ENCODE measurements at places on chromosomes 5 and 9.

DNA sequence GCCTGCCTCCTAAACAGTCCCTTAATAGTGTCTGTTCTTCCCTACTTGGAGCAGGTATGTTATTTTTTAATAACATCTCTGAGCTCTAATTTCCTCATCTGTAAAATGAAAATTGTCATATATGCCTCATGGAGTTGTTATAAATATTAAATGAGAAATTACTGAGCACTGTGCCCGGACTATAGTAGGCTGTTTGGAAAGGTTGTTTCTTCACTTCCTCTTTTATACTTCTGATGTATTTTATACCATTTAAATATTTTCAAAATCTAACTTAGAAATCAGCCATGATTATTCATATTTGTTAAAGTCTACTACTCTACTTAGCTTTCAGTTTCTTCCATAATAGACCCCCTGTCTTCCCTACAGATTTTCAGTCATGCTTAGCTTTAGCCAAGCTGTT, 30.5 kb upstream of the HAPLN1 start:
- no peak for DNase-seq

GRCh38 chr5:59583810-59584562, 309.5 kb downstream of the PDE4D start:
- DNase-seq: no peak

- DNase-seq: no peak
Observed at GRCh38 chr5:168347368-168348083, 56.1 kb downstream of the WWC1 start.

GRCh38 chr5:5014586-5015235, 125.4 kb upstream of the ADAMTS16 start:
- DNase-seq: no peak

DNA sequence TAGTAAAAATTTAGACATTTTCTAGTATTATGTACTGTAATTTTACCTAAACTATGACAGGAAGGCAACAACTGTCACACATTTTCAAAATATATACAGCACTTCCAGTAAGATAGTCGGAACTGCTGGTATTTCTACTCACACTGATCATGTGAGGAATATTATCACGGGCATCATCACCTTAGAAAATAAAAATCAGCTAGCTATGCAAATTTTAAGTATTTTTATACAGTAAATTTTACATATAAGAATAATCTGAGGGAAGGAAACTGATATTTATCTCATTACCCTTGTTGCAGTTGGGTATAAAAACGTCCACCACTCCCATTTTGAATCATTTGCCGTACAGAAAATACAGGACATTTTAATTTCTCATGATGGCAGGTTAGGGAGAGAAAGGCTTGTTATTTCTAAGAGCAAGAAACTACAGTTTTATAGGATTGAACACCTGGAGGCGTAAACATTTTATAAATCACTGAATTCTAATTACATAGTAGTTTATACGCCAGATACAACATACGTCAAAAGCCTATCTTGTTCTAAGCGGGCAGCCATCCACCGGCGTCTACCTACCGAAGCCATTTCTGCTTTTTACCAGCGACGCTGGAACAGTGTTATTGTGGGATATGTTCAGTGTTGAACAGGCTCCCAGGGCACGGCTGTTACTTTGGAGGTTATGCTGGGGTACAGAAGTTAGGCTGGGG, 729 bp upstream of the TNPO1 start:
- DNase-seq: no peak

- no peak for DNase-seq
Observed at GRCh38 chr5:73950441-73950873, 324.5 kb downstream of the ARHGEF28 start.

DNA sequence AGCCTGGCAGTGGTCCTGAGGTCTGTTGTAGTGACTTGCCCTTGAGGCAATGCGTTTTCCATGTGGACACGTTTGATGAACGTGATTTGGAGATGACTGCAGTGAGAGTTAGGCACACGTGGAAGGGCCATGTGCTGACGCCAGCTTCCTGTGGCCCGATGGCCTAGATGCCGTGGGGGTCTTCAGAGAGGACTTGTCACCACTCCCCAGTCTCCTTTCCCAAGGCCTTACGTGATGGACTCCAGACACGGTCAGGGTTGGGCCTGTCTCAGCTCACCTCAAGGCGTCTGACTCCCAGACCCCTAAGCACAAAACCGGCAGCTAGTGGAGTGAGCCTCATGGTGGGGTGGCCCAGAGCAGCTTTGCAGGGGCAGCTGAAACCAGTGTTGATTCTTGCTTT, 92.9 kb downstream of the ANGPTL2 start:
- no peak for DNase-seq

GRCh38 chr9:122263699-122264349, 816 bp downstream of the RBM18 start:
- no peak for DNase-seq

DNA sequence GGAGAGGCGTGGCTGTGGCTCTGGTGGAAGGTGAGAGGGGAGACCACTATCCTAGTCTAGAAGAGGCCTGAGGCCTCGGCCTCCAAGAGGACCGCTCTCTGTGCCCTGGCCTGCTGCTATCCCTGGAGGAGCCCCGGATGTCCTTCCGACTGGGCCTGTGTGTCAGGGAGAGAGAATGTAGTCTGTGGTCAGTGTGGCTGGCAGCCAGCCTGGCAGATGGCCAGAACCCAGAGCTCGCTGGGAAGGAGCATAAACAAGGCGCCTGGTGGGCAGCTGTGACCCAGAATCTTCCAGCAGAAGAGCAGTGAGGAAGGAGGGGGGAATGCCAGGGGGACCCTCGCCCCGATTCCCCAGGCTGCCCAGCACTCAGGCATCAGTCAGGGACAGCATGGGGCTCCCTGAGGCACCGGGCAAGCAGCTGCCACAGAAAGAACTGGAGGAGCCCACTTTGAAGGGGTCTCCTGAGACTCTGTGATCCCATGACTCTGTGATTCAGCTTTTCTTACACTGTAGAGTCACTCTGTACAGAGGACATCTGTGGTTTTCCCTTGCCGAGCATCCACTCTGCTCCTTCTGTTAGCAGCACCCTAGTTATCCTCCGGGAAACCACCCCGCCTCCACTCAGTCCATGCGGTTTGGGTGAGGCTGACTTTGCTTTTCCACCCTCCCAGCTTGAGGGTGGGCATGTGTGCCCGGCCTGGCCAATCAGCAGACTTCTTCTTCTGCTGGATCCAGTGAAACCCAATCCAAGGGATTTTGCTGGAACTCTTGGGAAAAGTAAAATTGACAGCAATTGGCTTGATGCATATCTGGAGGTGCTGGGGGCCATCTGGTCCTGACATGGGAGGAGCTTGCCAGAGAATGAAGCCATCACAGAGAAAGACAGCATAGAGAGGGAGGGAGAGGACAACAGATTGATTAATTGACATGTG, 46.2 kb upstream of the PWWP2A start:
- DNase-seq: no peak

GRCh38 chr5:93582677-93583438, at the start of gene NR2F1:
NR2F1 (plus strand) TSS chr5:93583222; CDS start chr5:93585024, 1,802 bp downstream.
- no peak for DNase-seq

GRCh38 chr9:122900791-122901190, 4.4 kb downstream of the RC3H2 start:
- DNase-seq: no peak

GRCh38 chr9:124532897-124533296, 25.7 kb upstream of the NR5A1 start:
- DNase-seq: no peak

DNA sequence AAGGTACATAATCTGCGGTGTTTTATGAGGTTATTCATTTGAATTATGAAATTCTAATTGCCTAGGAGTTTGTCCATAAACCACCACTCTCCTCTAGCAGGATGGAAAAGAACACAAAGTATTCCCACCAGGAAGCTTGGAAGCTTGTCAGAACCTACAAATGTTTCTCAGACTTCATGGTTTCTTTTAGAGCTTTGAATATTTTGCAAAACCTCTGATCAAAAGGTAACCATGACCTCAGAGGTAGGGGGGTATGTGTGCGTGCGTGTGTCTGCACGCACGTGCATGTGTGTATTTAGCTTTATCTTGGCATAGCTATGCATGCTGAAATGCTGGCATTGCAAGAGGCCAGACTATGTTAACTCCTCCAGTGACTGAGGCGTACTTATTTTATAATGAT, 847.0 kb downstream of the TLE1 start:
- no peak for DNase-seq

GRCh38 chr9:70639853-70640814, 225.7 kb upstream of the KLF9 start:
- DNase-seq: no peak

- DNase-seq: no peak
Observed at GRCh38 chr5:127870914-127871313, 167.7 kb downstream of the CCDC192 start.

- no peak for DNase-seq
Observed at GRCh38 chr9:122348288-122348777, 22.5 kb upstream of the PTGS1 start.

- DNase-seq: no peak
Observed at GRCh38 chr9:6907772-6908381, 150.1 kb downstream of the KDM4C start.

DNA sequence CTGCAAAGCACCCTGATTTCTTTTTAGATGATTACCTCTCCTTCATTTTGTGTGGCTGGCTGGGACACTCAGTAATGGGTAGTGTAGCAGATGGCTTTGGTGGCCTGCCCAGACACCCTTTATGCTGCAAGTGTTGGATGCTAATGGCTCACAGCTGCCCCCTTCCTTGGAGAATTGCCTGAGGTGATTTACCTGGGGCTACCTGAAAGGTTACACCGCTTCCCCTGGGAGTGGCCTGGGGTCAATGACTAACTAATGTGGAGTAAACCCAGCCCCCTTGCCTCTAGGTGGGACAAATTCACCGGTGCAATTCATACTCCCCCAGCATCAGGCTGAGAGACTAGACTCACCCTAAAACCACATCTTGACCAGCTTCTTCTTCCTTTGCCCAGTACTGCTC, 23.5 kb upstream of the HAND1 start:
- DNase-seq: no peak

GRCh38 chr9:95457769-95458168, 59.0 kb downstream of the PTCH1 start:
- DNase-seq: no peak

DNA sequence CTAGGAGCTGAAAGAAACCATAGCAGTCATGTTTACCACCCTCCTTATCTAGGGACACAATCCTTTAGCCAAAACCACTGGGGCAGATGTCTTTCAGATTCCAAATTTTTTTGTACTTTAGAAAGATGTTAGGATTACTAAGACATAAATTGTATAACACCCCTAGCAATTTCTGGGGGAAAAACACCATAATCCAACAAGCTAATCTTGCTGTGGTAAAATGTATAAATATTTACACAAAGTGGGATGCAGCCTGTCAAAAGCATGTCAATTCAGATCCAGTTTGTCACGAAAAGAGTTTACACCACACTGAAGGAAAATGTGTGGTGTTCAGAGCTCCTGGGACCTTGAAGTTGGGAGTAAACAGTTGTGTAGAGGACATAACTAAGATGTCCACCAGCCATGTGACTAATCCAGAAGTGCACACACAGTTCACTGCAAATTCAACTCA, 274.3 kb downstream of the ADAMTSL1 start:
- DNase-seq: no peak

- DNase-seq: no peak
Observed at GRCh38 chr9:124769549-124770358, 1.4 kb downstream of the NR6A1 start.

DNA sequence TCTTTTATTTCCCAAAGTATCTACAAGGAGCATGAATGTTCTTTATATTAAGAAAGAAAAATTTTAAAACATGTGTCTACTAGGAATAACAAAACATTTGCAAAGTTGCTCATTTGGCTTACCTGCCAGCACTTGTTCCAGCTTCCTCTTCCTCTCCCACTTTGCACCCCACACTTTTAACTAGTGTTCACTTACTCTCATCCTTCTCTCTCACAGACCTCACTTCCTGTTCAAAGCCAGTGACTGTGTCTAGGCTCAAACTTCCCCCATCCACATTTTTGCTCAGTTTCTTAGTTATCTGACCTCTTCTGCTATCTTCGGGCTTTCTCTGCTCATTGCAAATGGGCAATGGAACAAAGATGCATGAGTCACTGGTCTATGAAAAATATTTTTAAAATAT, 512.2 kb upstream of the ZNF462 start:
- no peak for DNase-seq

GRCh38 chr5:122755783-122756182, 19.1 kb upstream of the SNX2 start:
- DNase-seq: no peak

- no peak for DNase-seq
Observed at GRCh38 chr5:37685816-37686215, 154.0 kb downstream of the GDNF start.

DNA sequence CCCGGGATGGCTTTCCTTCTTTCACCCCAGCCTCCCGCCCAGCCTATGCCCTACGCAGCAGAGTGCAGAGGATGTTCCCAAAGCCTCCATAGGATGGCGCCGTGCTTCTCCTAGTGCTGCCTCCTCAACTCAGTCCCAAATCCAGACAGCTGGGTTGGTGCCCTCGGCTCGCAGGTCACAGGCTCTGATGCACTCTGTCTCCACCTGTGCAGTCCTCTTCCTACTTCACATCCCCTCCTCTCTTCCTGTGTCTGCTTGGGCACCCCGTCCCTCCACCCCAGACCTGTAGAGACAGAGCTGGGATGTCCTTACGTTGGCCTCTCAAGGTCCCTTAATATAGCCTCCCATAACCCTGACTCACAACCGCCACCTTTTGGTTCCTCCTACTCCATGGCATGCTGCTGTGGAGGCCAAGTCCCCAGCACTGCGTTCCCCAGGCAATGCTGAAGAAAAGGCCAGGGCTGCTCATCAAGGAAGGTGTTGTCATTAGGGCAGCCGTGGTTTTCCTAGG, 314.4 kb downstream of the GADD45G start:
- DNase-seq: no peak

- no peak for DNase-seq
Observed at GRCh38 chr5:305050-305449, 16.5 kb upstream of the AHRR start.

DNA sequence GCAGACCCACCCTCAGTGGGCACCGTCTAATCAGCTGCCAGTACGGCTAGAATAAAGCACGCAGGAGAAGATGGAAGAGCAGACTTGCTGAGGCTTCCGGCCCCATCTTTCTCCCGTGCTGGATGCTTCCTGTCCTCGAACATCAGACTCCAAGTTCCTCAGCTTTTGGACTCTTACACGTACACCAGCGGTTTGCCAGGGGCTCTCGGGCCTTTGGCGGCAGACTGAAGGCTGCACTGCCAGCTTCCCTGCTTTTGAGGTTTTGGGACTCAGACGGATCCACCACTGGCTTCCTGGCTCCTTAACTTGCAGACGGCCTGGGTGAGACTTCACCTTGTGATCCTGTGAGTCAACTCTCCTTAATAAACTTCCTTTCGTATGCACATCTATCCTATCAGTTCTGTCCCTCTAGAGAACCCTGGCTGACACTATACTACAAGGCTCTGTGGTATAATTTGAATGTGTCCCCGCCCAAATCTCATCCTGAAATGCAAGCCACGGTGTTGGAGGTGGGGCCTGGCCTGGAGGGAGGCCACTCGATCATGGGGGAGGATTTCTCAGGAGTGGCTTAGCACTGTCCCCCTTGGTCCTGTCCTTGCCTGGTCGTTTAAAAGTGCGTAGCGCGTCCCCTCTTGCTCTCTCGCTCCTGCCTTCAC, 31.1 kb upstream of the NRARP start:
- DNase-seq: no peak

- DNase-seq: no peak
Observed at GRCh38 chr5:79774171-79774854, 84.7 kb downstream of the CMYA5 start.

- DNase-seq: no peak
Observed at GRCh38 chr9:71446473-71447411, 321.6 kb downstream of the CEMIP2 start.

- no peak for DNase-seq
Observed at GRCh38 chr9:95224376-95225019, 93.0 kb downstream of the FANCC start.

Measured in stimulated activated CD8-positive, alpha-beta memory T cell treated with anti-CD3 and anti-CD28 coated beads, Interleukin-4, amount 100 ng/mL, for 1 hour (primary cell).